ENCODE measurements at places on chromosomes 4 and X. TPM values are rescaled to one million over a fixed set of nuclear protein-coding genes. Genes with fewer than 3 reads are reported as not detected.

DNA sequence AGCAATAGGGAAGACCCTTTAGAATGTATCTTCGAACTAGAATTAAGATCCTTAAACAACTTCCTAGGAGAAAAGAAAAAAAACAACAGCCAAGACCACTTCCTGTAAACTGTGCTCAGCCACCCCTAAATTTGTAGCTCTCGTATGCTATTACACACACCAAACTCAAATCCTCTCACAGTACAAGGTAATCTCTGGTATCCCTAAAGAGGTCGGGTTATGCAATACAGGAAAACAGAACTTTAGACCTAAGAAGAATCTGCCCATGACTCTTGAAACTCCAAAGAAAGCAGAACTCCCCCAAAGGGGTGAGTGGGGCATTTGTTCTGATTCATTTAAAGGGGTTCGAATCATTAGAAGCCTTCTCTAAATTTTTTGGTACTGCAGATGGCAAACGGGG, 170.9 kb upstream of the CASK start:
- no peak overlapping the region for H3K27ac ChIP-seq
- DNase-seq = peak; percentile 2
- H3K36me3 ChIP-seq = no peaks in the 10 kb centered on the region
- H3K4me1 ChIP-seq = peaks cover 5% of the 10 kb centered on the region
- no peak overlapping the region for H3K4me3 ChIP-seq

- H3K27ac ChIP-seq = no peak overlapping the region
- DNase-seq = peak; percentile 57
- no peaks in the 10 kb centered on the region for H3K27me3 ChIP-seq
- no peaks in the 10 kb centered on the region for H3K36me3 ChIP-seq
These were observed 223.9 kb upstream of the ANKRD50 start for GRCh38 chr4:124936427-124936826.

DNA sequence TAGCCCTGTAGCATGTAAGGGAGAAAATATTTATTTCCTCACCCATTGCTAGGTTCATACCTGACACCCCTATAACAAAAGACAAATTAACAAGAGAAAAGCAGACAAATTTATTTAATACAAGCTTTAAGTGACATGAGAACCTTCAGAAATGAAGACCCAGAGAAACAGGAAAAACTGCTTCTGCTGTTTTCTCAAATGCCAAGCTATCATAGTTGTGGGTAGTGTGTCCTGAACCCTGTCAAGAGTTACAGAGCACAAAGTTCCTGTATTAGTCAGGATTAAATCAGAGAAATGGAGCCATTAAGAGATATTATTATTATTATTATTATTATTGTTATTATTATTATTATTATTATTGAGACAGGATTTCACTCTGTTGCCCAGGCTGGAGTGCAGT, 17.5 kb downstream of the CCDC160 start:
- no peaks in the 10 kb centered on the region for H3K27me3 ChIP-seq
- H3K27ac ChIP-seq = no peak overlapping the region
- DNase-seq = no peak
- H3K4me1 ChIP-seq = no peaks in the 10 kb centered on the region
- no peaks in the 10 kb centered on the region for H3K36me3 ChIP-seq
- H3K4me3 ChIP-seq = no peak overlapping the region

DNA sequence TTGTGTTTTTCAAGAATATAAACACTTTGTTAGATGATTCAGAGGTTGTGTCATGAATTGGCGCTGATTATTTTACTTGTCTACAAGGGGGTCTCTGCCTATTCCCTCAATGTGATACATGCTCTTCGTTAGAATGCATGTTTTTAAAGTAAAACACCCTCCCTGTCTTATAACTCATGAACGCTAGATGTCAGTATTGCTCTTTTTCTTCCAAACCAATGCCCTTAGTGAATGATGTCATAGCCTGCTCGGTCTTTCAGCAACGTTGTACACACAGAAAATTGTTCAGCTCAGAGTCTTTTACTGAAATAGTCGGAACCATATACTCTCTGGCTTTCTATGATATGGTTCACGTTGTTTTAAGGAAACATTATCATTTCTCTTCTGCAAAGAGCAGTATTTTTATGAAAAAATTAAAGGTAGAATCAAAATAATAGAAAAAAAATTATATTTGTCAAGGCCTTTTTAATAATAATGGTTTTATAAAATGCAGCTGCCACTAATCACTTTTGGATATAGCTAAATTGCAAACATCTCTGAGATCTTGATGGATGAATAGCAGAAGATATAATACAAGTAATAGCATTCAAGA, 292.9 kb downstream of the TLL1 start:
- no peaks in the 10 kb centered on the region for H3K4me1 ChIP-seq
- no peaks in the 10 kb centered on the region for H3K27me3 ChIP-seq
- H3K4me3 ChIP-seq = no peak overlapping the region
- no peaks in the 10 kb centered on the region for H3K36me3 ChIP-seq
- no peak overlapping the region for H3K27ac ChIP-seq

DNA sequence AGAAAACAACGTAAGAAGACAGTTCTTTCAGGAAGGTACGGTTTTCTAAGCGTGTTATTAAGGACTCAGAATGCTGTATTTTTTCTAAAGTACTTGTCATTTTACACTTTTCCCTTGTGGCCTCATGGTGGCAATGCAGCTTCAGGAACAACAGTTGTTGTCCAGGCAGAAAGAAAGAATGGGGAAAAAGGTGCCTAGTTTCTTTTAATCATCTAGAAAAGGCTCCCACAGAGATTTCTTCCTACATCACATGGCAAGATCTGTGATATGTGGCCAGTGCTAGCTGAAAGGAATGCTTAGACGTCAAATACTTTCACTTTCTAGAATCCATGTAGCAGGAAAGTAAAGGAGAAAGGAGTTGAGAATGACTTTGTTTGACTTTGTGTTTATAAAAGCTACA, 49.0 kb upstream of the TRAM1L1 start:
- no peaks in the 10 kb centered on the region for H3K27me3 ChIP-seq
- H3K4me1 ChIP-seq = 0 out of 2 replicates have a peak, but pooled peaks cover 5% of the 10 kb centered on the region

SLC6A8 gene
- total RNA-seq = 12.5 TPM

SYN1 gene
- not detected for total RNA-seq

ATP8A1 gene
- 0.11 TPM for total RNA-seq
